Heart left ventricle (tissue), 16 donors: ENCODE measurements at places on chromosomes 12 and 14. TPM values are rescaled to one million over a fixed set of nuclear protein-coding genes. Genes with fewer than 3 reads are reported as not detected.
A peak's percentile ranks its signal among the peaks of the same experiment; 100 is the strongest.

Gene SLC2A3
- 4.6 TPM for polyA plus RNA-seq

Gene ORMDL2
- 61.9 TPM for polyA plus RNA-seq

Gene RNASE7
- 0.04 TPM for polyA plus RNA-seq

Gene FLVCR2
- 0.50 TPM for polyA plus RNA-seq

Gene PKP2
- 206 TPM for polyA plus RNA-seq

Gene SLCO1C1
- 0.61 TPM for polyA plus RNA-seq

Gene RERGL
- polyA plus RNA-seq: 2.6 TPM

Gene PAH
- 0.03 TPM for polyA plus RNA-seq

Gene DAO
- polyA plus RNA-seq: not detected

Gene PTHLH
- polyA plus RNA-seq: 1.4 TPM

GRCh38 chr14:105120056-105120455 lies 48.5 kb downstream of the JAG2 start:
- DNase-seq: no peak

DNA sequence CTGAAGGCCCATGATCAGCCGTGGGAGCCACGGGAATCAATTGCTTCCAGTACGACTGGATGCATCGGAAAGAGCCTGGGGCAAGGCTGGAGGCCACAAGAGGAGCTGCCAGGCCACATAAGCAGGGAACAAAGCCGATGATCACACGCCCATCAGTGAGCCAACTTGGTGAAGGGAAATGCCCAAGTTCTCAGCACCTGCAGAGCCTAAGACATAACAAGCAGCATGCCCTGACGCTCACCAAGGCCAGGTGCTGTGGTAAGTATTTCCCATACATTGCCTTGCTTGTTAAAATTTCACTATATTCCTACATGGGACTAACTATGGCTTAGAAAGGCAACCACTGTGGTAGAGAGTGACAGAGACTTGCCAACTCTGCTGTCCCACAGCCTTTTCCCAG lies 555.9 kb downstream of the BCL11B start:
- no peak for DNase-seq

DNA sequence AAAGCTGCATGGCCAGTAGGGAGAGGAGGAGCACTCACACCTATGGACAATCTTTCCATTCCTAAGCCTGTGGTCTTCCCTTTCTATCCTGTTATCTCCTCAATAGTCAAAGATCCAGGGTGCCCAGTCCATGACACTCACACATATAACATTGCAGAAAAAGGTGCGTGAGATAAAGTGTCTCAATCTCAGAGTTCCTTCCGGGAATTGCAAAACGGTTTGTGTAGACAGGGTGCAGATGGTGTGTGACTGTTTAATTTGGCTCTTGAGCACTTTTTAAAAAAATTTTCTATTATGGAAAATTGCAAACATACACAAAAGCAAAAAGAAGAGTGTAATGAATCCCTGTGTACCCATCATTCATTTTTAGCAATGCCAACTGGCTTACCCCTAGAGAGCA lies 1493.6 kb downstream of the AACS start:
- DNase-seq: no peak

GRCh38 chr14:91693346-91693745 lies 38.5 kb downstream of the CATSPERB start:
- no peak for DNase-seq

DNA sequence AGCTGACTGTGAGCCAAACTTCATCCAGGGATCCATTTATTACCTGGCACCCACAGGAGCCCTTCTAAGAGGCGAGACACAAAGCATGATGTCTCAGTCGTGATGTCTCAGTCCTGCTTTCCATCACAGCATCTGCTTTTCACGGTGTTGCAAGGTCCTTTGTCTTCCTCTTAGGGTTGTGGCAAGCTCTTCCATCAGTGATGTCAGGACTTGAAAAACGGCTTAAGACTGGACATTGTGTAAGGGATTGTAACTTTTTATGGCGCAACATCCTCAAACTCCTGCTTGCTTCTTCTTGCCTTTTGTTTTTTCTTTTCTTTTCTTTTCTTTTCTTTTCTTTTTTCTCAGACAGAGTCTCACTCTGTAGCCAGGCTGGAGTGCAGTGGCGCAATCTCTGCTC lies 586.5 kb upstream of the TMEM132C start:
- DNase-seq: no peak

DNA sequence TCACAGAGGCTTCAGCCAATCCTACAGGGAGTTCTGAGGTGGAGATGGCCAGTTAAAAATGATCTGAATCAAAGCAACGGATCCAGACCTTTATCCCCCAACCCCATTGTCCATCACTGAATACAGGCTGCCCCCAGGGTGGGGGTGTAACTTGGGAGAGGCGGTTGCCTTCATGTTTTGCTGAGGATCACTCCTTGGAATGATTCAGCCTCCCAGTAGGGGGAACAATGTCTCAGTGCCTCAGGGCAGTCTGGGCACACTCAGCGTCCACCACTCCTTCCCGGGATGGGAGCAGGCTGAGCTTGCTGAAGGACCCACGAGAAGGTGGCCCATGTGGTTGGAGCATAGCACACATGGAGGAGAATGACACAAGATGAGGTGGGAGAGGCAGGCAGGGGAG lies 60.2 kb downstream of the RFX4 start:
- no peak for DNase-seq

GRCh38 chr14:100849115-100849781 lies 23.3 kb downstream of the MEG3 start:
- no peak for DNase-seq

GRCh38 chr12:21265932-21266331 lies 68.8 kb downstream of the SLCO1A2 start:
- no peak for DNase-seq

DNA sequence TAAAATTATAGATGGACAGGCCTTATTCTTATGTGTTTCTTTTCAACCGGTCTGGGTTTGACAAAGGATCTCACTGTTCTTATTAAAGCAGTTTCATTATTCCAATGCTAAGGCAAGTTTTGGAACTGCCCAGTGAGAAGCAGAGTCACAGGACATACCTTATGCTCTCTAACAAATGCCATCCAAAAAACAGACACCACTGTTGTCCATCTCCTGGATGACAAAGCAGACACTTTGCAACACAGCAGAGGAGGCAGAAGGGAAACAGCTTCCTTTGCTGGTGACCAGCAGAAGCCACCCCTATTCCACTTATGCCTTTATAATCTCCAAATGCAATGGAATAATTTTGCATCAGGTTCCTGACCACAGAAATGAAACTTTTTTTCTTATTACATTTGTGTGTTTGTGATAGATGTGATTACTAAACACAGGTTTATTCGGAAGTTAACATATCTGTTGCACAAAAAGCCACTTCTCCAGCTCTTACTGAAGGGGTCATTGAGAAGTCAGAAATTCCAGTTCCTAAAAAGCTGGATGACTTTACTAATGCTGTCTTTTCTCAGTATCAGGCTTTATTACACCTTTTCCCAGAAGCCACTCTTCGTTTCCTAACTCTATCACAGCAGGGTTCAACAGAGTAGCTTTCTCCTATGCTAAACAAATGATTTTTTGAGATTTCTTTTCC lies 115.6 kb downstream of the BTG1 start:
- DNase-seq: no peak

GRCh38 chr12:45990468-45991283 lies at the start of gene SCAF11:
TSS of gene SCAF11 (minus strand) at chr12:45990574. CDS start at chr12:45964167, 26,407 bp downstream.
- DNase-seq: peak; percentile 100

- DNase-seq: no peak
Observed at GRCh38 chr12:21983095-21983494, 41.9 kb upstream of the ABCC9 start.

- no peak for DNase-seq
Observed at GRCh38 chr12:113161415-113162016, 12.0 kb downstream of the CFAP73 start.

- peak; percentile 53 for DNase-seq
Observed at GRCh38 chr14:70821584-70822529, 12.5 kb upstream of the MAP3K9 start.

DNA sequence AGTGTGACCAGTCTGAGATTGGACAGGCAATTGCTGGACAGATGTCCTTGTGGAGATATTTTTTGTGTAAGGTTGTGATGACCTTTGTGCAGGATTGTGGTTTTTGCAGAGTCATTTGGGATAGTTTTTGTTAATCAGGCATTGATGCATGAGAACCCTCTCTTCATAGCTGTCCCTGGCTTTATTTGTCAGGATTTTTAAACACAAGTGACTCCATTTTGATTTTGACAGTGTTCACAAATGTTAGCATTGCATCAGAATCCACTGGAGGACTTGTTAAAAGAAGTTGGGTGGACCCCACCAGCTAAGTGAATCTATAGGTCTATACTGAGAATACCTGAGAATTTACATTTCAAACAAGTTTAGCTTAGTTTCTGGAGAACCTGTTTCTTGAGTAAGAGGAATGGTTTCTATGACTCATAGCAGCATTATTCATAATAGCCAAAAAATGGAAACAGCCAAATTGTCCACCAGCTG lies 11.8 kb downstream of the FNTB start:
- no peak for DNase-seq

DNA sequence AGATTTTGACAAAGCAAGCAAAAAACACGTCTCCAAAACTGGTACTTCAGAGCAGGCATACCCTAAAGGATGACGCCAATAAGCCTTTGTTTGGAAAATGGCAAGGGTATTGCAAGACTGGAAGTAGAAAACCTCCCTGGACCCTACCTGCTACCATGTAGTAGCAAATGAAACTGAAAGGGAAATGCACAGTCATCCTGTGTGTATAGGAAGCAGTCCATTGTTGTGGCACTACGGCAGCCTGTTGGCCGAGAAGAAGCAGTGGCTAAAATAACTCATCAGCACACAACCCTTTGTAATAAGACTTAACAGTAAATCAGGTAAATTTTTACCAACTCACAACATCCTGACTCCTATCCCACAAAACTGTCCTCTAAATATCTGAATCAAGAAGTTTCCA lies 386.4 kb downstream of the RGS6 start:
- DNase-seq: no peak

- DNase-seq: no peak
Observed at GRCh38 chr14:53638966-53639365, 317.7 kb downstream of the BMP4 start.
